ENCODE measurements at places on chromosomes 3 and 15.

DNA sequence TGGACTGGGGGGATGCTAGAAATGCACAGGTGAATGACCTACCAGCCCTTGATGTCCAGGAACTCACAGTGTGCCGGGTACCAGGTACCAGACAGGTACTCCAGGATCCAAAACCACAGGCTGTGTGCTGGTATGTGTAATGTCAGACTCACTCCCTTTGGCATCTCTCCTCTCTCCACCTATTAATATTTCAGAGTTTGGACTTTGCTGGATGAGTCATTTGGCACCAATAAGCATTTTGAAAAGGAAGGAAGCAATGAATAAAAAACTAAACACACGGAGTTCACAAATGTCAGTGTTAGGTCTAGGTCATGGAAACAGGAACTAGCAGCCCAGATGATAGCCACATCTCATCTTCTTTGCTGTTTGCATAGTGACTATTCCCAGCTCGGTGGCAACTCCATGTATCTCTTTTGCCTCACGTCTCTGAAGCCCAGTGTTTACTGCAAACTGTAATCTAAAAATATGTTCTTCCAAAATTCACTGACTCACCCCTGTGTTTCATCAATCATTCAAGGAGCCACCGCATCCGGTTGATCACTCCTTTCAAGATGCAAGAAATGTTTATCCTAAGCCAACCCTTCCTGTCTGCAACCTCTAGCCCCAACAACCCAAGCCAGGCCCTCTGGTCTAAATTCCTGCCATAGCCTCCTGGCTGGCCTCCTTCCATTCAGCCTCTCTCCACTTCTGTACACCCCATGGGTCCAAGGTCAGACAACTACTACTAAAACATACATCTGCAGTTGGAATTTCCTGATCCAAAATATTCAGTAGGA lies 8.4 kb downstream of the ITGB5 start:
- DNase-seq, result no peak

DNA sequence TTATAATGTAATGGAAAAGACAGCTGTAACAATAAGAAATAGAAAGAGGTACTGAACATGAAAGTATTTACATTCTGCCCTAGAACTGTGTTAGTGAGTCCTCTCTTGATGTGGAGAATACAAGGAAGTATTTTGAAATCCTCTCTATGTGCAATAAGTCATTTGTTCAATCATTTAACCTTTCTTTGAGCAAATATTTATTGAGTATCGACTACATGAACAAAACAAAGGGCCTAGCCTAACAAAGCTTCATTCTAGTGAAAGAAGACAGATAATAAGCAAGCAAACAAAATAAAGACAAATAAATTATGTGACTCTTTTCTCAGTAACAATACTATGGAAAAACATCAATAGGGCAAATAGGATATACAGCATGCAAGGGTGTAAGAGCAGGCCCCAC lies 354.9 kb upstream of the ATP11B start:
- no peak for DNase-seq

DNA sequence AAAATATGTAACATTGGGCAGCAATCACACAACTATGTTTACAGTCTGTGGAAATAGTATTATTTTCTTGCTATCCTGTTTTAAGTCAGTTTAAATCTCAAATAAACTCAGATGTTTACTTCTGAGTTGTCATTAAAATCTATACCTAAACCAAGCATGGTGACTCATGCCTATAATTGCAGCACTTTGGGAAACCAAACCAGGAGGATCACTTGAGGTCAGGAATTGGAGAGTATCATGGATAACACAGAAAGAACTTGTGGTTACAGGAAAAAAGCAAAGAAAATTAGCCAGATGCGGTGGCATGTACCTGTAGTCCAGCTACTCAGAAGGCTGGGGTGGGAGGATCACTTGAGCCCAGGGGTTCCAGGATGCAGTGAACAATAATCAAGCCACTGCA lies 631.6 kb upstream of the EPHA6 start:
- DNase-seq, result no peak

GRCh38 chr3:16026753-16027152 lies 147.7 kb upstream of the GALNT15 start:
- DNase-seq, result no peak

- no peak for DNase-seq
These were observed 376.2 kb downstream of the EDEM1 start for GRCh38 chr3:5563537-5564277.

DNA sequence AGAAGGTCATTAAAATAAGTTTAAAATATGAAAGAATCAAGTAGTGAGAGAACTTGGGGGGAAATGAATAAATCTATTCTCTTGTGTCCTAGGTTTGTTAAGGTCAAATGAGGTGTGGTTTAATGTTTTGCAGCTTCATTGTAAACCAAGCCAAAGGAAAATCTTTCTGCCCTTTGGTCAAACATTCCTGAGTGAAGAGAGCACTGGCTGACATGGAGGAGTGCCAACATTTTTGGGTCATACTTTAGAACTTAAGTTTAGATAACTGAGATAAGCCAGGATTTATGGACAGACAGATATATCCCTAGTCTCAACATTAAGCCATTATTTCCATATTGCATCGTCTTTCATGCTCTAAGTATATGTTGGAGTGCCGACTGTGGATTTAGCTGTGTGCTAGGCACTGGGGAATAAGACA lies 66.4 kb downstream of the PTPRG start:
- DNase-seq, result no peak

DNA sequence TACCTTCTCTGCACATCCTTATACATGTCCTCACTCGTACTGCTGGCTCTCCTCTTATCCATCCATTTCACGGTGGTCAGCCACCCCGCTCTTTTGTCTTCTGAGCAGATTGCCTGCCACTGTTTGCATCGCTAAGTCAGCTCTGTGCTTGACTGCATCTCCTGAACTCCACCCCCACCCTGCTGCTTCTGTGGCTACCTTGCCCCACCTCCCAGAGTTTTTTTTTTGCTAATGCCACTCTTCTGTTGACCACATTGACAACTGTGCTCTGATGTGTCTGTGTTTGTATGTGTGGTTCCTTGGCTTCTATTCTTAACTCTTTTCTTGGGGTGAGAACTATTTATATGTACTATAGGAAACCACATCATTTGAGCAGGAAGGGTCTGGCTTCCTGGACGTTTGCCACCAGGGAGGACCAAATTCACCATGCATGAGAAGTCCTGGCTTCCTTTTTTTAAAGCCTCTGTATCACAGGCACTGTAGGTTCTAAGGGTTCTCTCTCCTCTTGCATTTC lies 12.8 kb upstream of the MTMR10 start:
- DNase-seq, result no peak

DNA sequence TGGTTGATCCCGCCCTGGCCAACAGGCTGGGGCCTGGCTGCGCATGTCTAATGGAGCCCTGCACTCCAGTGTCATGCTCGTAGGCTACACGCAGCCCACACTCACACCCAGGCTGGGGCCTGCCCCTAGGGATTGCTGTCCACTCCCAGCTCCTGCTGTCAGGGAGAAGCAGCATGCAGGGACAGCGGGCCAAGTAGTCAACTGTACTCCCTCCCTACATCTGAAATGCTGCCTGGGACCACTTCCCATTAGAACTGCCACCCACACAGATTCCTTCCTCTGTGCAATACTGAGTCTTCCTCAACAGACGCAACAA lies 16.1 kb downstream of the ALS2CL start:
- no peak for DNase-seq

DNA sequence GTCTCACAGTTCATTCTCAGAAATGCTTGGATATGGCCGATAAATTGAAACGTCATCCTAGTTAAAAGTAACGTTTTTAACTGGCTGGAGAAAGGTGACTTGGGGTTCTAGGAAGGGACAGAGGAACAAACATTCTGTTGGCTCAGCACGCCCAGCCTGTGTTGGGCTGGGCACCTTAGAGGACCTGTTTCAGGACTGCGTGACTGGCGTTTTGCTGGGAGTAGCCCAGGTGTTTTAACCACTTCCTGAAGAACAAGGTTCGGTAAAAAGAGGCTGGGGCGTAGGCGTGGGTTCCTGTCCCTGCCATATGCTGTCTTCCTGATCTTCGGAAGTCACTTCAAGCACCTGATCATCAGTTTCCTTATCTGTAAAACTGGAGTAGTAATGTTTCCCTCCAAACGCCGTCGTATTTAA lies 1.1 kb upstream of the TLNRD1 start:
- peak; percentile 66 for DNase-seq

DNA sequence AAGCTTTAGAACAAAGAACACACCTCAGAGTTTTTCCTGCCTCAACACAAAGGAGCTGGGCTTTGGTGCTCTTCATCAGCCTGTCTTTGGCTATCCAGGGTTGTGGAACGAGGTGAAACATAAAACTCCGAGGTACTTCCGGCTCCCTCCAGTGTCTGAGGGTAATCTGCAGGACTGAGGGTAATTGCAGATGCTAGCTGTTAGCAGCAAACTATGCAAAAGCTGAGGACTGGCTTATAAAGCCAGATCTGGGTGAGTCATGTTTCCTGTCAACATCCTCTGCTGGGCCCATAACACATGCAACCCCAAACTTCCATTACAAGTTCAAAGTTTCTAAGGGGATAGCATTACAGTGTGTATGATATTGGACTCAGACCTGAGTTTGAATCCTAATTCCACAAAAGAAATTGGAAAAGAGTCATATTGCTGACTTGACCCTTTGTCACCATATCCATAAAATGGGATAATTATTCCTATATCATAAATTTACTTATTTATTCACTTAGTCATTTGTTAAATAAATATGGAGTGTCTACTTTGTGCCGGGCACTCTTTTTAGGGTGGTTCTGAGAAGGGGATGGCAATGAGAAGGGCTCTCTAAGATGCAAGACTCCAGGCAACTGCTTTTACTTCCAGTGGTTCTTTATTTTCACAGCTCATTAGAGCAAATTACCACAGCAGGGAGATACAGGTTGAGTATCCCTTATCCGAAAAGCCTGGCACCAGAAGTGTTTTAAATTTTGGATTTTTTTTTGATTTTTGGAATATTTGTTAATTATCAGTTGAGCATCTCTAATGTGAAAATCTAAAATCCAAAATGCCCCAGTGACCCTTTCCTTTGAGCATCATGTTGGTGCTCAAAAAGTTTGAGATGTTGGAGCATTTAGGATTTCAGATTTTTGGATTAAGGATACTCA lies 9.5 kb upstream of the TRIM69 start:
- peak; percentile 82 for DNase-seq

- DNase-seq, result no peak
These were observed 93.0 kb downstream of the NFKBIZ start for GRCh38 chr3:101942356-101942755.

GRCh38 chr15:100572362-100572983 lies 29.5 kb downstream of the LINS1 start:
- DNase-seq, result no peak

GRCh38 chr15:90239371-90239770 lies 5.4 kb downstream of the GDPGP1 start:
- DNase-seq, result no peak

DNA sequence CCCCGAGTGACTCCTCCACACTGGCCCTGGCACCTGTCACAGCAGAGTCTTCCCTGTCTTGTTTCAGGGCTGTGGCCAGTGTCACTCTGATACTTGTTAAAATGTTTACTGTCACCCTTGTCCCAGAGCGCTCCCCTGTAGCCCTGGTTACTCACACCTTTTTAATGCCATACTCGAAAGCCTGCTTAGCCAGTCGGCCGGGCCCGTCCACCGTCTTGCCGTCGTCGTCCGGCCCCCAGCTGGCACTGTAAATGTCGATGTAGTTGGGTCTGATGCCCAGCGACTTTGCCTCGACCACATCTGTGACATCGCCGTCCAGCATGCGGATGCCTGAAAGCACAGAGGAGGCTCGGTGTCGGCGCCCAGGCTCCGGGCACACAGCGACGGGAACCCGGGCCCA lies 91.3 kb downstream of the PCSK6 start:
- DNase-seq, result no peak

- no peak for DNase-seq
These were observed 324.6 kb downstream of the MCTP2 start for GRCh38 chr15:94555841-94556519.

- no peak for DNase-seq
These were observed 36.2 kb downstream of the GTF2E1 start for GRCh38 chr3:120778776-120779175.

- no peak for DNase-seq
These were observed 922 bp downstream of the ADPRH start for GRCh38 chr3:119580067-119580760.

GRCh38 chr3:122098611-122099010 lies 43.4 kb downstream of the CD86 start:
- no peak for DNase-seq

- no peak for DNase-seq
These were observed 74.0 kb downstream of the CHRNA7 start for GRCh38 chr15:32104061-32104995.

DNA sequence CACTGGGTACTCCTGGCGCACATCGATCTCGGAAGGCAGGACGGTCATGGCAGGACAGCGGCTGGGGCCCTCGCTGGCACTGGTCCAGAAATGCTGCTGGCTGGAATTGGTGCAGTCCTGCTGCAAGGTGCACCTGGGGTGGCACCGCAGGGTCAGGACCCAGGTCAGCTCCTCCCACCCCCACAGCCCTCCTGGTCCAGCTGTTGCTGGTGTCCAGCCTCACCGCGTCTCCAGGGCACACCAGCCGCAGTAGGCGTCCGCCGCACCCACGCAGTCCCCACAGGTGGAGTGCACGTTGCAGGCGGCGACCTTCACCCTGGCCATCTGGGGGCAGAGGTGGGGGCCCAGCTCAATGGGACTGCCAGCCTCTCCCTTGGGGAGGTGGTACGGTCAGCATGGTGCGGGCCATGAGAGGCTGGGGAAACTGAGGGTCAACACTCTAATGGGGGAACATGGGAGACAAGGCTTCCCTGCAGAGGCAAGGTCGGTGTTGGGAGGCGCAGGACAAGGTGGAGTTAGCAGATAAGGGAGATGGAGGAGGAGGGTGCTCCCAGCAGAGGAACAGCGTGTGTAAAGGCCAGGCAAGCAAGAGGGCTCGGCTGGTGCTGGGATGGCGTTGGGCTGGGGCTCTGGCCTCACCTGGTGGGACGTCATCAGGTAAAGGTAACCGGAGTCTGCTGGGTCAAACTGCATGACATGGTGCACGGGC lies 20.4 kb downstream of the PLXND1 start:
- no peak for DNase-seq

GRCh38 chr15:33155691-33156420 lies 38.7 kb downstream of the FMN1 start:
- DNase-seq, result no peak

Data from activated T-helper 2 cell treated with anti-CD3 and anti-CD28 coated beads, Interferon-gamma antibody, Interleukin-2, Interleukin-4, amounts not matched to agents 10 μg/mL and 5 μg/mL and 100 μg/mL, durations not matched to agents 14 hours and 24 hours and 36 hours (primary cell).